OCI-LY7 (cell line): ENCODE measurements at places on chromosomes 11 and 22.

GRCh38 chr11:97955595-97955994 lies 1065.2 kb upstream of the CNTN5 start:
- no peak for DNase-seq

GRCh38 chr11:32571039-32571438 lies 12.6 kb upstream of the EIF3M start:
- DNase-seq, result no peak

DNA sequence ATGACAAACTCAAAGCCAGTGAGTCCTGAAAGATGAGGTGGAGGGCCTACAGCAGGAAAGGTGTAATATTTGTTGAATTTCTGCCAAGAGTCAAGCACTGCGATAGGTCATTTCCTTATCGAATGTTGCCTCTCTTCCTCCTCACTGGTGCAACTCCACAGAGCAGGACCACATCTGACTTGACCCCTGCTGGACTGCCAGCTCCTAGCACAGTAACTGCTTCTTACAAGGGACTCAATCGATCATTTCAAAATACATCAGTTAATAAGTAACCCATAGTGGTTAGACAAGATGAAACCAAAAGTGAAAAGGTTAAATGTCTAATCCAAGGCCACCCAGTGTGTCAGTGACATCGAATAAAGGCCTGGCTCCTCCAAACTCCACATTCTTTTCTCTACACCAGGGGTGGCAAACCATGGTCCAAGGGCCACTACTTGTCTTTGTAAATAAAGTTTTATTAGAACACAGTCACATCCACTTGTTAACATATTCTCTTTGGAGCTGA lies 98.5 kb upstream of the CSNK2A3 start:
- no peak for DNase-seq

DNA sequence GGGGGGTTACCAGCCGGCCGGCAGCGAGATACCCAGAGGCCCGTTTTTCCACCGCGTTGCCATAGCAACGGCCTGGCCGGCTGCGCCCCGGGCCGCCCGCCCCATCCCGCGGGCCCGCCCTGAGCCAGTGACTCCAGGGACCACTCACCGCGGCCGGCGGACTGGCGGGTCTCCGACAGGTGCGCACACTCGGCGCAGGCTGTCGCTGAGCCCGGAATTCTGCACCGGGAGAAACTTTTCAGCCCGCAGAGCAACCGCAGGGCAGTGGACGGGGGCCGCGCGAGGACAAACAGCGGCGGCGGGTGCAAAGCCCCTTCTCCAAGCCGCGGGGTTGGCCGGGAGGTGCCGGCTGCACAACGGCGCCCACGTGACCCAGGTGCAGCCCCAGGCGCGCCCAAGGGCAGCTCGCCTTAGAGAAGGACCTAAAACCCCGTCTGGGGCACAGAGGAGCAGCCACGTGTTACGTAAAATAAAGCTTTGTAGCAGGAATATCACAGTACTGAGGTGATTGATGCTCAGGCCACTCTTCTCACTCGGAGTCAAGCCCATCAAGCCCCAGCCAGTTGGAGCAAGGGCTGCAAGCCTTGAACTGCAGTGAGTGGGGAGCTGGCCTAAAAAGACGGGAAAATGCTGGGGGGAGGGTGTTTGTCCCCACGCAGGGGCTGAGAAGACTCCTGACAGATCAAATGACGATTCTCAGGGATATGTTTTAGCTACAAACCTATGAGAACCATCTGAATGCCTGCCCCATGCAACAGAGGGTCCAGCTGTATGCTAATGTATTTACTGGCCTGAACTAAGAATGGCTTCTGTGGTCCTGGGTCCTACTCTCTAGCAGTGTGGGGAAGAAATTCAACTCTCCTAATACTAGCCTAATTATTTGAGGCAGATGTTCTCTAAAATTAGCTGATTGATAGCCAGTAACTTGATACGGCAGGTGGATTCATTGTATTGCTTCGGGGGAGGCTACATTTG lies at the start of gene STK33:
Gene STK33 (minus strand): TSS at position 294 of the 975 bp plus-strand sequence. CDS start 119,323 bp downstream, outside the sequence.
- DNase-seq, result no peak

DNA sequence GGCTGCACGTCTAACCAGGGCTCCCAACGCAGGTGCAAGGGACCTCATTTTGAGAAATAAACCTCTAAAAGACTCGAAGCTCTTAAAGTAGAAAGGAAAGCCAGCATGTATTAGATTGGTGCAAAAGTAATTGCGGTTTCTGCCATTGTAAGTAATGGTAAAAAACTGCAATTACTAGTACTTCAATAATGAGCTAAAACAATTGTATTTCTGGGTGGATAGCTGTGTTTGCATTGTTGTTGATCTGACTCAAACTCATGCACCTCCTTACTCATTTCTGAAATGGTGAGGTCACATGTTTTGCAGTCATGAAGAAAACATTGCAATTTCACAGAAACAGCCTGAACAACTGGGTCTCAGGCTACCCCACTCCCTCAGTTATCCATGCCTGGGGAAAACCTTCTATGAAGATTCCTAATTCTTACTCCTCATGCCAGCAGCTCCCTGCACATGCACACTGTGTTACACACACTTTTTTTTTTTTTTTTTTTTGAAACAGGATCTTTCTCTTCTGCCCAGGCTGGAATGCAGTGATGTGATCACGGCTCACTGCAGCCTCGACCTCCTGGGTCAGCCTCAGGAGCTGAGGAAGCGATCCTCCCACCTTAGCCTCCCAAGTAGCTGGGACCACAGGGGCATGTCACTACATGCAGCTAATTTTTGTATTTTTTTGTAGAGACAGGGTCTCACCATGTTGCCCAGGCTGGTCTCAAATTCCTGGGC lies 24.6 kb downstream of the VWCE start:
- DNase-seq, result no peak

DNA sequence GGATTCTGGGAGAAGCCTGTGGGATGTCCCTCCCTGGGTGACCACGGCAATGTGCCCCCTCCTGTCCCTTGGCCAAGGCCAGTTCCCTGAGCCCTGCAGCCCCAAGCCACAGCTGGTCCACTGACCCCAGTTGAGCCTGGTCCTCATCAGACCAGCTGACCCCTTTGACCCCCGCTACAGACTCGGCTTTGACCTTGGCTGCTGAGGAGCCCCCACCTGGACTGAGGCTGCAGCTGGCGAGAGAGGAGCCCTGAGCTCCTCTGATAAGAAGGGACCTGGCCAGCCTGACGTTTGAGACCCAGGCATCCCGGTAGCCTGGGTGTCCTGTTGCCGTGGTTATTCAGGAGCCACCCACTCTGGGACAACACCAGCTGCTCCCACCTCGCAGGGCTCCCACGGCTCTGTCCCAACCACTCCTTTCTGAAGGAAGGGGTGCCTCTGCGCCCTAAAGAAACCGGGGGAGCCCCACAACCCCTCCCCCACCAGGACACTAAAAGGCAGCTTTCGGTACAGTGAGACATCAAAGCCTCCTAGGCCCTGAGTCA lies 3.0 kb downstream of the ASCL2 start:
- DNase-seq, result no peak

GRCh38 chr11:7657306-7658025 lies 15.8 kb downstream of the CYB5R2 start:
- no peak for DNase-seq

DNA sequence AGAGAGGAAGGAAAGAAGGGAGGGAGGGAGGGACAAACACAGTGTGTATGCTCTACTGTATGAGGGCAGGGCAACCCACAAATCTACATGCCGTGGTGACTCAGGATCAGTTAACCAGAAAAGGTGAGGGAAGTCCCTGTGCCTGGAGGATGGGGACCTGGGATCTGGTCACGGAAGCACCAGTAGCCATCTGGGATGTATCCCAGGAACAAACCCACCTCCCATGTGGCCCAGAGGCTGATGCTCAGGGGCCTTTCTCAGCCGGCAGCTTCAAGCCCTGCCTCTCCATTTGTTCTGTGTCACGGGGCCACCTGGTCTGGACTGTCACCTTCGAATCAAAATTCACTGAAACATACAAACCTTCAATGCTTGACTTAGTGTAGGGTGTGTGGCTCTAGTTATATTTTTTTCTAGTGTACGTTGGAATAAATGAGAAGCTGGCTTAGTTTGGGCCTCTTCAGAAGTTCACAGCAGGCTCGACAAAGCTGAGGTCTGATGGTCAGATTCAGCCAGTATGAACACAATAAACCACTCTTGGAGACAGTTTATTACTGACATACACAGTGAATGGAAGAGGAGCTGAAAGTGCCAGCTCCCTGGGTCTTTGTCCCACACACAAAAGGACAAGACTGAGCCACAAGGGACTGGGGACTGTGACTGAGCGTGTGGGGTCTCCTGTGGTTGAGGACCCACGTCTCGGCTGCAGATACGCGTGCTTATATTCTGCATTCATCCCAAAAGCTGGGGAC lies 23.5 kb upstream of the RTL6 start:
- DNase-seq, result no peak

- DNase-seq, result no peak
Observed at GRCh38 chr11:128303383-128303782, 284.0 kb downstream of the ETS1 start.

GRCh38 chr11:80443177-80443576 lies 1002.3 kb upstream of the TENM4 start:
- no peak for DNase-seq

DNA sequence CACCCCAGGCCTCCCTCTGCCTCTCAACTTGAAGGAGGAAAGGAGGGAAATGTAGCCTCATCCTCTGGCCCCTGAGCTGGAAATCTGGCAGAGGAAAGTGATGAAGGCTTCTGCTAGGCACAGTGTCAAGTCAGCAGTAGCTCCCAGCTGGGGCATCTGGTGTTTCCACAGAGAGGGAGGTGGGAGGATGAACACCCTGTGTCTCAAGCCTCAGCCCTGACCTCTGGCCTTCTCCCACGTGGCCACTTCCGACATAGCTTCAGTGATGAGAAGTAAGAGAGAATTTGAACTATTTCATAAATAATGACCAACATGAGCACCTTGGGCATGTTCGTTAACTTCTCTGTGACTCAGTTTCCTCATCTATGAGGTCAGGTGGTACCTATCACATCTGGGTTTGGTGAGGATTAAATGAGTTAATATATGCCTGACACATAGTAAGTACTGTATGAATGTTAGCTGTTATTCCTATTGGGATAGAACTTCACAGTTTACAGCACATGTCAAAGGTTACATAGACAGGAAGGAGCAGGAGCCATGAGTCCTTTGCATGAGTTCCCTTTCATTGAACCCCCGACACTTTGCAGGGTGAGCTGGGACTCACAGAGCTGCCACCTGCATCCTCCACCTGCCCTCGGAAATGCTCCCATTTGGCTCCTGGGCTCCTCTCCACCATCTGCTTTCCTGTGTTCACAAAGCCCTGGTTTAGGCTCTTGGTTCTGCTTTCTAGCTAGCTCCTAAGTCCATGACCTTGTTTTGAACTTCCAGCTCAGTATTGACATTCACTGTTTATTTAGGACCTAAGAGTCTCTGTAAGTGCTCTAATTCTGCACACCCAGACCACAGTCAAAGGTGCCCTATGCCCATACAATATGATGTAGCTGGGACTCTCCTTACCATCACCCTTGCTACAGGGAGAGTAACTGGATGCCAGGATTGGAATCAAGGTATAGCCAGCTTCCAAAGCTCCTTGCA lies 61.7 kb downstream of the CSNK2A3 start:
- DNase-seq, result no peak

- DNase-seq, result no peak
Observed at GRCh38 chr22:44805711-44806110, 53.3 kb downstream of the ARHGAP8 start.

- DNase-seq, result peak; percentile 45
Observed at GRCh38 chr11:75328426-75329277, 22.8 kb downstream of the ARRB1 start.

DNA sequence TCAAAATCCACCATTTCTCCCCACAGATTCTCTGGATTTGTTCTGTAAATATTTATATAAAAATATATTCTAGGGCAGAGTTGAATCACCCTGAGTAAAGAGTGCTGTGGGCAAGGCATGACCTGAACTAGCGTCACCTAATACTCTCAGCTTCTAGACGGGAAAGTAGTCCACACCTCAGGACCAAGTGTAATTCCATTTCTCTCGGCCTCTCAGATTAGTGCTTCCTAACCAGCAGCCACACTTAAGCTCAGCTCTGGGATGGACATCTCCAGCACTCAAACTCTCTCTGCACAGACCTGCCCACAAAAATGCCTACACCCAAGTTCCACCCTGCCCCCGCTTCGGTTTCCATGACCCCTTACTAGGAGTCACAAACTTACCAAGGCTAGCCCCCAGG lies 5.3 kb downstream of the SPTBN2 start:
- no peak for DNase-seq

GRCh38 chr11:87368151-87368550 lies 330.4 kb downstream of the TMEM135 start:
- no peak for DNase-seq

GRCh38 chr22:17548010-17548755 lies 15.1 kb upstream of the SLC25A18 start:
- no peak for DNase-seq

GRCh38 chr11:84452211-84452610 lies 1166.0 kb upstream of the CCDC90B start:
- DNase-seq, result no peak

- DNase-seq, result no peak
Observed at GRCh38 chr11:15275141-15275540, 160.4 kb downstream of the INSC start.

DNA sequence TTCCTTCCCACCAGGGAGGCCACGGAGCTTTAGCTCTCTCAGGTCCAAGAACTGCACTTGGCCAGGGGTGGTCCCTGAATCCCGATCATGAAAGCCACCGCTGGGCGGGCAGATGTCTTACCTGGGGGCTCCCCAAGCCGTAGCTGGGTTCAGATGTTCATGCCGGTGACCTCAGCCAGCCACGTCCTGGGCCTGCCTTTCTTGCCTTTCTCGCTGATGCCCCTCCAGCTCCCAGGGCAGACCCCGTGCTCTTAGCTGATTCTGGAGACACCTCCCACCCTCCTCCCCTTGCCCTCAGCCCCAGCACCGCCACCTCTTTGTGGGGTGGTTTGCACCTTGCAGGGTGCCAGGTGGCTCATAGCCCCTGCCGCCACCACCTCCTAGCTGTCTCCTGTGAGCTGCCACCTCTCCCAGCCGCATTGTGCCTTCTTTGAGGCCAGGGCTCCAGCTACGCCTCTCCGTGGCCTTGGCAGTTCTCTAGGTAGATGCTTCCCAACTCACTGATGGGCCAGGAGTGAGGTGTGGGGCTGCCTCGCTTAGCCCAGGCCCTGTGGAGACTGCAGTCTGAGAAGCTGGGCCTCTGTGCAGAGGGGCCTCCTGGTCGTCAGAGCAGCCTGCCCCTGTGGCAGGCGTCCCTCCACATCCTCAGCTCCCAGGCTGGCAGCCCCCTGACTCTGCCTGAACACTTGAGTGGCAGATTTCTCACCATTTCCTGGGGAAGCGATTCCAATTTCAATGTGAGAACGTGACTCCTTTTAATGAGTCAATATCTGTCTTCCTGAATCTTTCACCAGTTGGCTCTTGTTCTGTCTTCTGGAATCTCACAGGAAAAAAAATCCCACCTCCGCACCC lies 97.6 kb upstream of the B3GAT1 start:
- DNase-seq, result no peak

GRCh38 chr22:21984793-21985192 lies 2.2 kb upstream of the TOP3B start:
- peak; percentile 9 for DNase-seq

DNA sequence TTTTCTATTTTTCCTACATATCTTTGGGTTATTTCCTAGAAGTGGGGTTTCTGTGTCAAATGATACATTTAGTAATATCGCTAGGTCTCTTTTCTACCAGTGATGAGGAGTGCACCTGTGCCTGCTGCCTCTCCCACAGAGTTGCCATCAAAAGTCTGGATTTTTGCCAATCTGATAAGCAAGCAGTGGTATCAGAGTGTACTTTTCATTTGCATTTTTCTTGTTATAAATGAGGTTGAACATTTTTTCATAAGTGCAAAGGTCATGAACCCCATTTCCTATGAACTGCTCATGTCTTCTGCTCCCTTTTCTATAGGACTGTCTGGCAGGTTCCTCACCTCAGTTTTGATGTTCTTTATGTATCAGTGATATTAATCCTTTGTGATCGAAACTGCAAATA lies 1.7 kb downstream of the TRPM5 start:
- DNase-seq, result no peak

- DNase-seq, result no peak
Observed at GRCh38 chr22:25875461-25875860, 133.5 kb downstream of the MYO18B start.
